Stimulated activated CD4-positive, alpha-beta T cell treated with anti-CD3 and anti-CD28 coated beads, Interleukin-4, amount 100 ng/mL, for 48 hours (primary cell): ENCODE measurements at places on chromosomes 2 and 18.

DNA sequence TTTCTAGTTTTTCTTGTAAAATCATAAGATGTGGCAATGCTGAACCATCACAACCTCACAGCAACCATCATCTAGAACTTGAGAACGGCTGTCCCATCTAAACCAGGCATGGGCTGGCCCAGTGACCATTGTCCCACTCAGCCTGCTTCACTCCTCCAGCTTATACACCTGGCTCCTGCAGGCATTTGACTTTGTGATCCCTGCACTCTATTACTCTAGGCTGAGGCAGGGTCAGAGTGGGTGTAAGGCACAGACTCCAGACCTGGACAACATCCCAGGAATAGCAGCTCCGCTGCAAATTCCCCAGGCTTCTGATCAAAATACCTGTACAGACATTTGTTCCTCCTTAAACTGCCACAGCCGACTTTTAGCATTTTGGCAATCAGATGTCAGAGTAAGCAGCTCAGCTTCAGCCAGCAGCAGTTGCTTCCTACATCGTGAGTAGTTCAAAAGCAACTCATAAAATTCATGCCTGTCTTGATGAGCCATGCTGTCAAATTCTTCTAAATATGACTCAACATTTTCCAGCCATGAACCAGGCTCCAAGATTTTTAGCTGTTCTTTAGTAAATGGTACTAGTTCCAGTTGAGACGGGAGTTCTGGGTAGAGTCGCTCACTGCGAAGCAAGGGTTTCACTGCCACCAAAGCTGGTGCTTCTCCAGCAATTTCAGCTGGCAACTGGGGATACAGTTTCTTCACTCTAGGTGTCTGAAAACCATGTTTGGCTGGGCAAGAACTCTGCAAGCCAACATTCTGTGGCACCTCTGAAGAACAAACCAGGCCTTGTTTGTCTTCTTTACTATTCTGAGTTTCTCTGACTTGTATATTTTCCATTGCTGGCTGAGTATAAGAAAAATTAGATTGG is 12.8 kb downstream of the EPG5 start:
- no peak for DNase-seq

GRCh38 chr2:160291382-160291781 is 91.3 kb upstream of the ITGB6 start:
- DNase-seq = no peak

DNA sequence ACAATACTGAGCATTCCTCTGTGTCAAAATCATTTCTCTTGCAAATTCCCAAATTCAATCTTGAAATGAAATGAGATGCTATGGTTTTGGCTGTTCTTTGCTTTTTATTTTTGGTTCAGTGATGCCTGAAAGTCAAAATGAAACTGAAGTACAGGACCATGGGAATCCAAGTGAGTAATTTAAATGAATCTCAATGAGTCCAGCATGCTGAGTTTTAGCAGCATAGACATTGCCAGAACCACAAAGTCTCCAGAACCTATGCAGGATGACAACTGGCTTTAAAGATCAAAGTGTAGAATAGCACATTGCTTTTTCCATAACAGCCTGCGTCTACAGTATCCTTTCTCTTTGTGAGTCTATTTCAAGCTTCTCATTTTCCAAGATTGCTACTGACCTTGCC is 1050.7 kb upstream of the PIK3C3 start:
- no peak for DNase-seq

GRCh38 chr2:6864231-6864754 is 1.4 kb downstream of the CMPK2 start:
- DNase-seq = no peak

GRCh38 chr18:30280861-30281470 is 761.6 kb downstream of the DSC3 start:
- no peak for DNase-seq

GRCh38 chr2:136113209-136113971 is 4.6 kb downstream of the CXCR4 start:
- no peak for DNase-seq

DNA sequence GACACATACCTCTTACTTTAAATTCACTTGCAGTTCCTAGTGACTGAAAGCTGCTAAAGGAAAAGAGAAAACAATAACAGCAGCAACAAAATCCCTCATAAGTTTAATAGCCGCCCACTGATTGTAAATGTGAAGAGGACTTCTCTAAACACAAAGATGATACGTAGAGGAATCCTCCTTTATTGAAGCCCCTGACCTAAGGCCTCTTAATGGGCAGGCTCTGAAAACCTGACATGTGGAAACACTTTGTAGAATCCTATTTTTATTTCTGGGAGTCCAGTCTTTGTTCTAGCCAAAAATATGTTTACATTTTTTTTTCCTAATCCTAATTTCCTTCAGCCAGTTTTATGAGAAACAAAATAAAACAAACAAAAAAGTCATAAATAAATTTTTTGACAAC is 1277.7 kb upstream of the CELF4 start:
- no peak for DNase-seq

DNA sequence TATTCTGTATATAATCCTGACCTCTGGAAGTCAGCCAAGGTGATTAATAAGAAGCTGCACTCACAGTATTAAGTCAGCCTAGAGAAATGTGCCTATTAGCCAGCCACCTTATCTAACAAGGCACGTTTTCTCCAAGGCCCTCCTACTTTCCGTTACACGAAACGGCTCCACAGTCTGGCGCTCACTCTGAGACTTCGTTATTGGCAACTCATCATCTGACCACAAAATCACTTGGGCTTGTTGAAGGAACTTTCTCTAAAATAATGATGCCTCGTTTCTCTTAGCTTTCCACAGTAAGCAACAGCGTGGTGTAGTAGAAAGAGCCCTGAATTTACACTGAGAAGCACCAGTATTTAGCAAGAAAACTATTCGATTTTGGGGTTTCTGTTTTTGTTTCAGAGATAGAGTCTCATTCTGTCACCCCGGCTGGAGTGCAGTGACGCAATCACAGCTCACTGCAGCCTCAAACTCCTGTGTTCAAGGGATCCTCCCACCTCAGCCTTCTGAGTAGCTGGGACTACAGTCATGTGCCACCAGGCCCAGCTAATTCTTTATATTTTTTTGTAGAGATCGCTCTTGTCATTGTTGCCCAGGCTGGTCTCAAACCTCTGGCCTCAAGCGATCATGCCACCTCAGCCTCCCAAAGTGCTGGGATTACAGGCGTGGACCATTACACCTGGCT is 53.6 kb upstream of the SLC14A1 start:
- DNase-seq = no peak

DNA sequence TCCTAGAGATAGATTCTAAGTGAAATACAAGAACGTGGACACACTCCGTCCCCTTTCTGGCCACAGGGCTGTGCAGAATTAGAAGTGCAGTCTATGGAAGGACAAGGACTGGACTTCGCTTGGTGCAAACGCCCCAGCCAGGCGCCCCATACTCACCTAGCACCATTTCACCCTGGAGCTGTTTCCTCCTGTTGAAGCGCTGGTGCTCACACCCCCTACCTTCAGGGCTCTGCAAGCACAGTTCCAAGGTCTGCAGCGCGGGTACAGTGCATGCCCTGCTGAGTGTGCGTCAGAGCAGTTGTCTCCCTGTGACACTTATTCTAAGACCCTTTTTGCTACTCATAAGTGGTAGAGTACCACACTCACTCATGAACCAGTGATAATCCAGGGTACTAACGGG is 3.0 kb downstream of the HPCAL1 start:
- DNase-seq = no peak

DNA sequence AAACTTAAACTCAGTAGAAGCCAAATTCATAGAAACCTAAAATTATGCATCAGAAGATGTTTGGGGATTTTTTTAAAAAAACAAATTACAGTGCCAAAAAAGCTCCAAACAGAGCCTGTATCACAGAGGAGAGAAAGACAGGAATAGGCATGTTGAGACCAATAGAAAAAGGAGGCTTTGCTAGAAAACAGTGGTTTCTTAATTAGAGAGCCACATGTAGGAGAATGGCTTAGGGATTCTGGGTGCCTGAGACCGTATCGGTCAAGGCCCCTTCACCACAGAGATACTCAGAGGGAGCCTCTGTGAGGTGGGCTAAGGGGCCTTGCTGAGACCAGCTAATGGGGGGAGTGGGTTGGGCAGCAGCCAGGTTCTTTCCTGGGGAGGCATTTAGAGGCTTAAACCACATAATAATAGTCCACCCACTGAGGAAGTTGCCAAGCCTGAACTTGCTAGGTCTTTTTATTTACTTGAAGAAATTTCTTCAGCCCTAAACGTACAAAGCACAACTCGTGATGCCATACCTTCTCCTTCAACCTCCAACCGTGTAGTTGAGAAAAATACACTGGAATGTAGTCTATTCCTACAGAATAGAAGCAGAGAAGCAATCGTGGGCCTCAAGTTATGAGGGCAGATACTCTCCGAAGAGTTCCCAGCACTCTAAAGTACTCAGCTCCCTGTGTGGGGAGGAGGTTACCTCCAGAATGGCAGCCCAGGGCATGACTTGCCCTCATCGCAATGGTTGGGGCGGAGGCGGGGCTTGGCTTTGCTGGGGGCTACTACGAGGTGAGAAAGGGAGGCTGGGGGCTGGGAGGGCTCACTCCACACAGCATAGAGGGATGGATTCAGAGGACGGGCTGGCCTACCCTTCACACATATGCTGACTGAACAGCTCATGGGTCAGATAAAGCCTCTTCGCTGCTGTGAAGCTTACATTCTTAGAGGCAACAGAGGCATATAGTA is 237.9 kb downstream of the TPGS2 start:
- no peak for DNase-seq

DNA sequence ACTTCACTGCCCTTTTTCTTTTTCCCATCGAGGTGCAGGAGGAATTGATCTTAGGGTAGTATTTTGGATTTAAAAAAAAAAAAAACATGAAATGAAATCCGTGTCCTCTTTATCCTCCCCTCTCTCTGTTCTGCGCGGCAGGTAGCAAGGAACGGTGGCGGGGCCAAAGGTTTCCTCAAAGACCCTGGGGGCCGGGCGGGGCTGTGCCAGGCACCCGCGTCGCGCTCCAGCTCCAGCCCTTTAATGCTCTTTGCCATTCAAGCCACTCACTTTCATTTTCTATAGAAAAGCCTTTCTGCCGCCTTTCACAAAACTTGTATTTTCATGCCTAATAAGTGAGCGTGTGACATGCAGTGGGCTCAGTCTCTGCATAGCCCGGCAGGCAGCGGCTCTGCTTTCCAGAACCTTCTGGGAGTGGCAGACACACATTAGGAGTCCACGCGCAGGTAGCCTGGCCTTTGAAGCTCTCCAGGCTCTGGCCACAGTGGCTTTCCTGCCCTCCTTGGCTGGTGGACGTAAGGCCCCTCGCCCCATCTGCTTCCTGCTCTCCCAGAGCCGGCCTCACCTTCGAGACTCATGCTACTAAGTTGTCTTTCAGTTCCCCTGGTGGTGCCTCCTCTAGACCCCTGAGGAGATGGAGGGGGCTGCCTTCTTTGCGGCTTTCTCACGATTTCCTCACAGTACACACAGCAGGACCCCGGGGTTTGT is 41.7 kb downstream of the AGAP1 start:
- DNase-seq = no peak

DNA sequence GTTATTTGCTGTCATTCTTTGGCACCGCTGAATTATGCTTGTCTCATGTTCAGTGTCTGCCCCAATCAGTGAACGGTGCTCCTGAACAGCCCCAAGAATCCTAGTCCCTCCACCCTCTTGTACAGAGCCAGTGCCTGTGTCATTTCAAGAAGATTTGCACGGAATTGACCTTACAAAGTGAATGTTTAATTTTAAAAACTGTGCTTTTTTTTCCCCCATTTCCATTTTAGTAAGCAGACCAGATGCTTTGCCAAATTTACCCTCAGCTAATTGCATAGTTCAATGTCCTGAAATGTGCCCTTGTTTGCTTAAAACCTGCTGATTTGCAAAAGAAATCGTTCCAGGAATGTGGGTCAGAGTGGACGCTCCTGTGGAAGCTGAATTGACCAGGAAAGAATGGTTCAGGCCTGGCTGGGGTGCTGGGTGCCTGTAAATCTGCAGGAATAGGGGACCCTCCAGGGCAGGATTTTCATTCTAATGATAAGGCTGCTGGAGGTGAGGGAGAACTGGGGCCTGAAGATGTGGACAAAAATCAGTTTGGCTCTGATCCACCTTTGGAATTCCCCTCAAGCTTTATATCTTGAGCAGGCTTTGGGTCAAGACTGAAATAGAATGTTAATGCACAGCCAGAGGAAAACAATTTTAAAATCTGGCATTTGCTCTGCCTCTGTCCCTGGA is 20.1 kb downstream of the TMEM17 start:
- DNase-seq = no peak

GRCh38 chr2:80370375-80371009 is 65.9 kb upstream of the LRRTM1 start:
- no peak for DNase-seq

DNA sequence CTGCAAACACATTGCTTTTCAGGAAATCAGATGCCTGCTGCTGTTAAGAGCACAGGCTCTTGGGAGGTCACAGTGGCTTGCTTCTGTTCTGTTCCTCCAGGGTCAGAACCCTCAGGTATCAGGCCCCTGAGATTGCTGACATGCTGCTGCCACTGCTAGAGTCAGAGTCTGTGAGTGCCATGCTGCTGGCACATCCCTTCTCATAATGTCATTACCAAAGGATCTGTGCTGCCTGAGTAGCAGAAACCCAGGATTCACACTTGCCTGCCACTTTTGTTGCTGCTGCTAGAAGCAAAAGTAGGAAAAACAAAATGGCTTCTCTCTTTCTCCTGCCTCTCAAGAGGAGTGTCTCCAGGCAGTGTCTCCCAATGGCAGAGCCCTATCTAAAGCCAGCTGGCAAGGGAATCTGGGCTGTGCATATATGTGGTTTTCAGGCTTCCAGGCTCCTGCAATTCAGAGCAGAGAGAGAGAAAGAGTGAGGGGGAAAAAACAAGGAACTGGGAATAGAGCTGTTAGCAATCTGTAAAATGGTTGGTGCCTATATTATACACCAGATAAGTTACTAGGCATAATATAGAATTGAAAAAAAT is 180.3 kb downstream of the MYCN start:
- DNase-seq = no peak

DNA sequence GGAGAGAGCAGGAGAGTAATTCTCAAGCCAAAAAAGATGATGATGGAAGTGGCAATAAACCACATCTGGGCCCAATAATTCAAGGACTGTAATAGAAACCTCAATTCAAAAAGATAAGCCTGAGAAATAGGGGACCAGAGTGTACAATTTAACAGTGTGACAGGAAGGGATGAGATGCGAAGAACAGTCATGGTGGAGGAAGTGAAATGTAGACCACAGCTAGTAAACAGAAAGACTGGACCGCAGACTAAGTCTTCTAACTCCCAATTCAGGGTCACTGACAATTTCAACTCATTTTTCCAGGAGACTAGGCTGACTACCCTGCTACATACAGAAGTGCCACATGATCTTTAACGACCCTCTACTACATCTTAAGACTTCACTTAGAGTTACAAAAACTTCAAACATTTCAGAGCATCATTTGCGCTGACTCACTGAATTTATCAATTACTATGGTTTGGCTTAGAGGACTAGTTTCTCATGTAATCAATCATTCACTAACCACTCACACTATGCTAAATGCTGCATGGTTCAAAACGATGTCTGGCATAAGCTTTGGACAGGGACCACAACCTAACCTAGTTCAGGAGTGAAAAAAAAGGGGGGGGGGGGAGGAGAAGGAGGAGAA is 9.0 kb downstream of the CUL3 start:
- DNase-seq = no peak

DNA sequence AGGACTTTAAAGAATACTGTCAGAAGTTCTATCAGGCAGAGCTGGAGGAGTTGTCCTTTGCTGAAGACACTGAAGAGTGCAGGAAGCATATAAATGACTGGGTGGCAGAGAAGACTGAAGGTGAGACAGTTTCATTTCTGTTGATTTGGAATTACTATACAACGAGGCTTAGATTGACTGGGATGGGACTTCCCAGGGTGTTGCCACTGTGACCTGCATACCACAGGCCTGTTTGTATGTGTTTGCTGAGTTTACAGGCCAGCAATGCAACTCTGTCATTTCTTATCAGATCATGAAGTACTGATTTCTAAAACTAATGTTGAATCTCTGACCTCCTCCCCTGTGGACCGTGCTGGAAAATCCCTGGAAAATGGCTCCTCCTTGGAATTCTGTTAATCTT is 11.8 kb downstream of the SERPINB8 start:
- no peak for DNase-seq
